ENCODE measurements at places on chromosomes 13 and 19.

DNA sequence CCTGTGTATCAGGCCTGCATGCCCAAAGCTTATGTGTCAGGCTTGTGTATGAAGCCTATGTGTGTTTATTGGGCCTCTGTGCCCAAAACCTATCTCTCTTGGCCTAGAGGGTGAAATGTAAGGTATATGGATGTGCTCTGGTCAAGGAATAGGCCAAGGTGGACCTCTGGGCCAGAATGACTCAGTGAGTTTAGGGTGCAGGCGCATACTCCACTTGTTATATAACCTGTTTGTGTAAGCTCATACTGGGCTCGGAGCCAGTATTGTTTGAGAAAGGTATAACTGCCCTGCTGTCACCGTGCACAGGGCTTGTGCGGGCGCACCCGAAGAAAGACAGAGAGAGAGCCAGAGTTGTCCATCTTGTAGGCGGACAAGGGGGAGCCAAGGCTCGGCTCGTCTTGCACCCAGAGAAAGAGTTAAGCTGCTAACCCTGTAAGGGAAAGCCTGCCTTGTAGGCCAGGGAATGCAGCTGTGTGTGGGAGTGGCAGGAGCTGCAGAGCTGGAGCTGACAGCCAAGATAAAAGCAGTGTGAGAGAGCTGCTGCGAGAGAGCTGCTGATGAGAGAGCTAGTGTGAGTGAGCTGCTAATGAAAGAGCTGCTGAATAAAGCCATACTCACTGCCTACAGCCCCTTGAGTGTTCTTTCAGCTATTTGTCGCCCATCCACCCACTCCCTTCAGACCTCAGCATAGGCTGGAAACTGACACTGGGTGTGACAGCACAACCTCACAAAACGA is 43.4 kb upstream of the N4BP2L1 start:
- no peak for DNase-seq

GRCh38 chr19:46542428-46543230 is 47.0 kb upstream of the PNMA8B start:
- DNase-seq = peak; percentile 92

GRCh38 chr19:56147307-56147706 is 6.2 kb downstream of the ZNF444 start:
- no peak for DNase-seq

DNA sequence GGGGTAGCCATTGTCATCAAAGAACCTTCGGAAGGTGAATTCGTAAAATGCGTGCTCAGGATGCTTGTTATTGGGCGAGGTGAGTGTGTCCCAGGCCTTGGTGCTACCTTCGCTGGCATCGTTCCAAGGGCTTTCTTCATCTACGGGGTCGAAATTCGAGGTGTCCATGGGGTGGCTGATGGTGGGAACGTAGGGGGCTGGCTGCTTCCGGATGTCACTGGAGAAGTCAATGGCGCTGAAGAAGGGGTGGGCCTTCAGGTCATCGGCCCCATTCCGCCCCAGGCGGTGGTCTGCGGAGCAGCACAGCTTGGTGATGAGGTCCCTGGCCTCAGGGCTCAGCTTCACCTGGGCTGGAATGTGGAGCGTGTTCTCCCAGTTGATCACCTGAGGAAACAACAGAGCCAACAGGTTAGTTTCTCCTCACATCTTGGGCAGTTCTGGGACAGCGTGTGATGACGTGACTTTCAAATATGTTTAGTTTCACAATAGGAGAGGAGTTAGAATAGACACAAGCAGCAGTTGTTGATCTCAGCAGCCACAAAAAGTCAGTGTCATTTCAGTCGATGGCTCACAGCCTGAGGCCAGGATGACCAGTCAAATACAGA is 72.5 kb upstream of the XPO4 start:
- DNase-seq = no peak

DNA sequence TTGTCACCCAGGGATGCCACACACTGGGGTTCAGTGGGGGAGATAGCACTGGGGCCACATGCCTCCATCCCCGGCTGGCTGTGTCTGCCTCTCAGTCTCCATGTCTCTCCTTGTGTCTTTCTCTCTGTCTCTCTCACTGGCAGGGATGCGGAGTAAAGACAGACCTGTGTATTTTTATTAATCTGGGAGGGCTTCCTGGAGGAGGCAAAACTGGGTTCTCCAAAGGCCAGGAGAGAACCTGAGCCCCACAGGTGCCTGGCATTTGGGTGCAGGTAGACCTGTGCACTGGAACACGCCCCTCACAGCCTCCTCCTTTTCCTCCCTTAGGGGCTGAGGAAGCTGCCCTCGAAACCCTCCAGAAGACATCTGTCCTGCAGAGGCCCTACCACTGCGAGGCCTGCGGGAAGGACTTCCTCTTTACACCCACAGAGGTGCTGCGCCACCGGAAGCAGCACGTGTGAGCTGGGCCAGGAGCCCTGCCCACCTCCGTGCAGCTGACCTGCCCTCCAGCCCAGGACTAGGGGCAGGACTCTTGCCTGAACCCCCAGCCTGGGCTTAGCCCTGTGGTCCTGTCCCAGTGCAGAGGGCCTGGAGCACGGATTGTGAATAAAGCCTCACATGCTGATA is 32.7 kb downstream of the DHX34 start:
- DNase-seq = no peak

GRCh38 chr13:45850027-45850613 is 1.4 kb downstream of the SIAH3 start:
- no peak for DNase-seq

DNA sequence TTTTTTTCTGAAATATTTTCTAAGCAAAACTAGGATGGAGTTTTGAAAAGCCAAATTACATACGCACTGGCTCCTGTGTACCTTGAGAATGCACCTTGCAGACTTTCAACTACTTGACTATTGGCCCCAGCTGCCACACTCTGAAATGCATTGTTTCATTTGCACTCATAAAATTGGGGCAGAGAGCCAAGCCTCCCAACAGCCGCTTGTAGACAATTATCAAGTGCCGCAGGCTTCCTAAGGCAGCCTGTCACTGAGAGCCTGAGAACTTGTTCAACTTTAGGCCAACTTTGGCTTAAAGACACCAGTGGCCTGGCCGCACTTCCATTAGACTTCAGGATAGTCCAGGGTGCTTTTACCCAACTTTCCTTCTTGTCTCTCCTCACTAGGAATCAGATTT is 115.7 kb upstream of the STARD13 start:
- DNase-seq = no peak

- DNase-seq = no peak
Observed at GRCh38 chr13:37059848-37060192, 332 bp upstream of the SUPT20H start.

DNA sequence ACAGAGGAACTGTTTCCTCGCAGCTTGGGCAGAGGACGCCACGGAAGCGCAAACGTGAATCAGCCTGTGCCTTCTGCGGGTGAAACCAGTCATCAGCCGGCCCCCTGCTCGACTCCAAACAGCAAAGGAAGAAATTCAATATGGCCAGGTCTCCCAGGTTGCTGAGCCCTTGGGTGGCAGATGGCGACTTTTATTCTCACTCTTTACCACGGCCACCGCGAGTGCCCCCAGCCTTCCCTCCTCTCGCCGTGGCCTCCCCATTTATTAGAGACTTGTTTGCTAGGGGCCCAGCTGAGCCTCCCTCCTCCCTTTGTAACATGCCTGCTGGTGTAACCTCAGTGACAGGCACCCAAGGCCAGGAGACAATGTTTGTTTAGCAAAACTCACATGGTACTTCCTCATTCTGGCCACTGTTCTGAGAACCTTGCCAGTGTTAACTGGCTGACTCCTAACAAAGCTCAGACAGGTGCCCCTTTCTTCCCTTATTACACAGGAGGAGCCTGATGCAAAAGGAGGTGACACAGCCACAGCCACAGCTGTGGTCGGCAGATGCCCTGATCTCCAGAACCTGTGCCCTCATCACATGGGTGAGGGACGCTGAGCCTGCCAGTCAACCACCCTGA is 5.8 kb downstream of the RAB20 start:
- no peak for DNase-seq

DNA sequence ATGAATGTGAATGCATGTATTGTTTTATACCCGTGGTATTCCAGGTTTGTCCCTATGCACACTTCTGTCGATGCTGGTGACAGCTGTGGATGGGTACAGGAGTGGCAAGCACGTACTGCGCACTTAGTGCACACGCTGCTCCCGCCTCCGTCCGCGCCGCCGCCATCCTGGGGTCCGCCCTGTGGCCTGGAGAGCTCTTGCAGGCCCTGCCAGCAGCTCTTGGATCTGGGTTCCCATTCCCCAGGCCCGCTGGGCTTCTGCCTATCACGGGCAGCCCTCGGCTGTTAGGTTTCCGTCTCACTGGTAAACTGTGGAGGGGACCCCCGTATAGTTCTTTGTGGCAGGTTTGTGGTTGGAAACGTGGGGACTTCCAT is 4.0 kb downstream of the GNA11 start:
- no peak for DNase-seq

GRCh38 chr19:50430888-50431342 is 1.8 kb upstream of the MYBPC2 start:
- DNase-seq = no peak

DNA sequence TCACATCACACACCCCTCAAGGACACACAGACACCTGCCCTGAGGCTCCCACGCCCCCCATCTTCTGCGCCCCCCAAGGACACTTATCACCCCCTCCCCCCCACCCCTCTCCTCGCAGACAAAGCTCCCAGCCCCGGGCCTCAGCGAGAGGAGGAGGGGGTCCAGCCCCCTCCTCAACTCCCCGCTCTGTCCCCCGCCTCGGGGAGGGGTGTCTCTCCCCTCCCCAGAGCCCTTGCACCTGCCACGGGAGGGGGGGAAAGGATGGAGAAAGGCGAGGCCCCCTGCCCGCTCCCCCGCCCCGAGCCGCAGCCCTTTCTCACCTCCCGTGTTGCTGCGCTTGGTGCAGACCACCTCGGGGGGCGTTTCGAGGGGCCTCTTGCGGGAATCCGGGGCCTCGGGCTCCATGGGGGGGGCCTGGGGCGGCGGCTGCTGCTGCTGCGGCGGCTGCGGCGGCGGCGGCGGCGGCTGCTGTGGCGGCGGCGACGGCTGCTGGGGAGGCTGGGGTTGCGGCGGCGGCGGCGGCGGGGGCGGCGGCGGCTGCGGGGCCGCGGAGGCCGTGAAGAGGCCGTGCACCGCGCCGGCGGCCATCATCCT is 621 bp downstream of the NOVA2 start:
- no peak for DNase-seq

DNA sequence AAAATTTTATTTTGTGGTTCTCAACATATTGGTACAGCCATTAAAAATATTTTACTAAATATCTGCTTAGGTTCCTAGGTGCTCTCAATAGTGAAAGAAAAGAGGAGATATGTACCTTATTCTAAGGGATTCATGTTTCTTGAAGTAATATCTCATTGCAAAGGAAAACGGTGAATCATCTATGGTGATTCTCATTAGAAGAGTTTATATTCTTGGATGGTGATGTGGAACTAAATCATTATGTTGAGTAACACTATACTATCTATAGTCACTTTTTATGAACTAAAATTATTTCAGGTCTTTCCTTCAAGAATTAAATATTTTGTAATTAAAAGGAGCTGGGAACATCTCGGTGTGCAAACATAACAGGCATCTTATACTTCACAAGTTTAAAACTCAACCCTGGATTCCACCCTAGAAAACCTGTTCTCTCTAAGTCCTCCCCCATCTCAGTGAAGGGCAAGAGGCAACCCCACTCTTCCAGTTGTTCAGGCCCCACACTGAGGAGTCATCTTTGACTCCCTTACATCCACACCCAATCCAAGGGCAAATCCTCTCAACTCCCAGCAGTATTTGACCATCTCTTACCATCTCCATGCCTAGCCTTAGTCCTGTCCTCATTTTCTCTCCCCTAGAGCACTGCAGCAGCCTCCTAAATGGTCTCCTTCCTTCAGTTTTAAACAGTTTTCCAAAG is 140.1 kb downstream of the RGCC start:
- no peak for DNase-seq

DNA sequence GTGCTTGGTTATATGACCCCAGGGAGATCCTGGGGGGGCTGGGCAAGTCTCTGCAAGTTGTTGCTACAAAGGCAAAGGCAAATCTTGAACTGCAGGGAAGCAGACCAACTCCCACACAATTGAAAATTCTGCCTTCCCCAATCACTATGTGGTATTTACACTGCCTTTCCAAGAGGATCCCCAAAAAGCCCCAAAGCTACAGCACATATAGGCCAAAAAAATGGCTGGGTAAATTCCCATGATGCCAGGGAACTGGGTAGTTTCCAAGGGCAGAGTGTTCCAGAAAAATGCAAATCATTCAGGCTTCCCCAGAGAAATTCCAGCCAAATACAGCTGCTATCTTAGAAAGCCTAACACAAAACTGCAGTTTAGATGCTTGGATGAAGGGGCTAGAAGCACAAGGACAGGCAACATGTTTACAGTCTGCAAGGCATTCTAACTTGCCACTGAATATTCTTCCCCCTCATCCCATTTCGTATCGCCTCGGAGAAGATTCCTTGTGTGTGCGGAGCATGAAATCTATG is 6.2 kb downstream of the FOXO1 start:
- DNase-seq = no peak

DNA sequence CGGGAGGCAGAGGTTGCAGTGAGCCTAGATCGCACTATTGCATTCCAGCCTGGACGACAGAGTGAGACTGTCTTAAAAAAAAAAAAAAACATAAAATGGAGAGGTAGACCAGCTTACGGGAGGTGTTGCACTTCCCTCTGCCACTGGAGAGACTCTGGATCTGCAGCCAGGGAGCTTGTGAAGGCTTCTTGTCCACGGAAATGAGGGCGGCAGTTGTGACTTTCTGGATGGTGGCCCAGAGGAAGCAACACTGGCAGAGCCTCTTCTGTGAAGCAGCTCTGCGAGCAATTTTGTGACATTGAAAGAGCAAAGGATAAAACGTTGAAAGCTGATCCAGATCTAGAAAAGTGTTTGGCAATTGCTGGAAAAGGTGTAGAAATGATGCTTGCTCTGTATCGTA is 10.4 kb downstream of the SPINT2 start:
- no peak for DNase-seq

DNA sequence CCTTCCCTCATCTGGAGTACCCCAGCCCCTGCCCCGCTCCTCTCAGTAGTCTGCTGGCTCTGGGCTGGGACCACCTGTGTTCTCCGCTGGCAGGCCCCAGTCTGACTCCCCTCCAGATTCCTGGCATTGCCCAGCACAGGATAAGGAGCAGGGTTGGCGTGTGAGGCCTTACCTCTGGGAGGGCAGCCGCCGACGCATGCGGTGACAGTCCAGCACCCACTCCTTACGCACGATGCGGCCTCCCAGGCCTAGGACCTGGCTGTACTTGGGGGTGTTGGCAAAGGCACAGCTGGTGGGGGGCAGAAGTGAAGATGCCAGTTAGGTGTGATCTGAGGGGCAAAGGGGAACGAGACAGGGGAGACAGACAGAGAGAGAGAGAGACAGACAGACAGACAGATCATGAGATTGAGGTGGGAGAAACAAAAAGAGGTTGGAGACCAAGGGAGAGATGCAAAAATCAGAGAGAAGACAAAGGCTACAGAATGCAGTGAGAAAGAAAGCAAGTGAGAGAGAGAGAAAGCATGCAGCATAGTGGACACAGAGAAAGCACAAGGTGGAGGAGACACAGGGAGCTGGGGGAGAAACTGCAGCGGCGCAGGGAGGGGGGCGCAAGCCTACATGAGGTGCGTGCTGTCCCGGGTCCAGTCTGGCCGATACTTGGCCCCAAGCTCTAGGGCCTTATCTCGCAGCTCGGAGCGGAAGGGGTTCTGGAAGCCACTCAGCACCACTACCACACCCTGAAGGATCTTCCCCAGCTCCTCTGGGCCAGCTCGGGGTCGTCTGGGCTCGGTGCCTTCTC is 18.6 kb downstream of the ZNF575 start:
- DNase-seq = no peak

GRCh38 chr19:55418185-55418584 is 10.6 kb upstream of the UBE2S start:
- DNase-seq = no peak

- DNase-seq = no peak
Observed at GRCh38 chr13:28495538-28496187, 735 bp upstream of the FLT1 start.
